A172 (cell line): ENCODE measurements at places on chromosomes 1 and 21. TPM values are rescaled to one million over a fixed set of nuclear protein-coding genes. Genes with fewer than 3 reads are reported as not detected.

GRCh38 chr1:22412932-22413727 is 38.5 kb upstream of the ZBTB40 start:
- no peak for DNase-seq

- DNase-seq, result peak; percentile 85
Measured at GRCh38 chr1:201025571-201026002, 2.1 kb upstream of the KIF21B start.

- no peak for DNase-seq
Measured at GRCh38 chr1:15727424-15727823, 8.6 kb upstream of the SLC25A34 start.

DNA sequence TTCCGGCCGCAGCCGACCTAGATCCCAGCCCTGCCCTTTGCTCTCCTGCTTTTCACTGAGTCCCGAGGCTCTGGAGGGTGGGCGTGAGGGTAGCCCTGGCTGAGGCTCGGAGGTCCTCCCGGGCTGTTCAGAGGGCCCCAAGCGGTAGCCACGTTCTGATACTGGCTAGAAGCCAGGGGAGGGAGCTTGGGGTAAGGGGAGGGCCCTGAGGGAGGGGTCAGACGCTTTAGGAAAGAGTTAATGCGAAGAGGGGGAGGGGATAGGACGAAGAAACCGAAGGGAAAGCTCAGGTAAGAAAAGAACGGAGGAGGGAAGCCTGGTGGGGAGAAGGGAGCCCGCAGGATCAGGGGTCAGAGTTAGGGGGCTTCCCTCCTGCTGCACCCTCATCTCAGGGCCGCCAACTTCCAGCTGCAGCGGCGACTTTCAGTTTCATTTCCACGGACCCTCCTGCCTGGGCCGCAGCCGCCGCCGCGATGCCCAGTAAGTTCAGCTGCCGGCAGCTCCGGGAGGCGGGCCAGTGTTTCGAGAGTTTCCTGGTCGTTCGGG is at the start of gene MOV10:
TSS of gene MOV10 (plus strand) at position 220 of the 546 bp plus-strand sequence. CDS start at position 474, 254 bp downstream.
- DNase-seq, result peak; percentile 60

GRCh38 chr1:221655766-221656305 is 86.1 kb downstream of the DUSP10 start:
- DNase-seq, result no peak

MFN2 gene
- total RNA-seq, result 51.1 and 52.2 TPM in 2 replicates

- no peak for DNase-seq
Measured at GRCh38 chr1:157105298-157105987, 5.8 kb upstream of the ETV3L start.

GRCh38 chr1:87106144-87106543 is 191.7 kb downstream of the HS2ST1 start:
- no peak for DNase-seq

- no peak for DNase-seq
Measured at GRCh38 chr1:185600641-185601040, 133.6 kb upstream of the HMCN1 start.

- no peak for DNase-seq
Measured at GRCh38 chr1:157996433-157996832, 3.0 kb downstream of the KIRREL1 start.

DNA sequence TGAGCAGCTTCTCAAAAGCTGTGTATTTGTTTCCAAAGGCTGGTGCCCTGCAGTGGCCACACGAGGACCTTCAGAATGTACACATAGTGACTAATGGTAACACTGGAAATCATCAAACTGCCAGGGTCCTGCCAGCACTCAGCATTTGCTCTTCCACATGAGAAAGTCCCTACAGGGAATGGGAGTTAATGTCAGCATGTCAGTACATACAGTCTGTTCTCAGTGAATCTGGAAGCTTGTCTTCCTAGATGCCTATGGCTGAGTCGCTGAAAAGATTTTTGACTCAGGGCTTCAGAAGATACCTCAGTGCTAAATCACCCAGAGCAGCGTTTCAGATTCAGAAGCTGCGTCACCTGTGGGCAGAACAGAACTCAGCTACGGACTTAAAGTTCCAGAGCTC is 108.2 kb downstream of the CDC7 start:
- peak; percentile 46 for DNase-seq

- no peak for DNase-seq
Measured at GRCh38 chr1:151995774-151996173, 2.1 kb upstream of the S100A10 start.

NUDT4B gene
- 14.0 and 15.7 TPM in 2 replicates for total RNA-seq

MRAP gene
- total RNA-seq, result not detected in 2 replicates

DNA sequence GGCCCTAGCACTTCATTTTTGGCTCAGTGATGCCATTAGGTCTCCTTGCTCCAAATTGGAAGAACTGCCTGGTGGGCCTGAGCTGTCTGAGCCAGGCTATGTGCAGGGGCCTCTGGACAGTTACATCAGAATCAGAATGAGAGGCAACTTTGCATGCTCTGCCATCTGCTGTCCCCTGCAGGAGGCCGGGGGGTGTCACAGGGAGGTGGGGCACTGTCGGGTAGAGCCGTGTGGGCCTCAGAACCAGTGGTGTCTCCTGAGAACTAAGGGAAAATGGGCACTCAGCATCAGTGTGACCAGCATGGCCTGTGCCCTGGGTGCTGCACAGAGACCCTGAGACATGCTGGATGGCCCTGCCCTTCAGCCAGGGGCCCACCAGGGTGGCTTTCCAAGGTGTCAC is 47.0 kb upstream of the COL6A1 start:
- DNase-seq, result no peak

PFKL gene
- 114 and 115 TPM in 2 replicates for total RNA-seq

DNA sequence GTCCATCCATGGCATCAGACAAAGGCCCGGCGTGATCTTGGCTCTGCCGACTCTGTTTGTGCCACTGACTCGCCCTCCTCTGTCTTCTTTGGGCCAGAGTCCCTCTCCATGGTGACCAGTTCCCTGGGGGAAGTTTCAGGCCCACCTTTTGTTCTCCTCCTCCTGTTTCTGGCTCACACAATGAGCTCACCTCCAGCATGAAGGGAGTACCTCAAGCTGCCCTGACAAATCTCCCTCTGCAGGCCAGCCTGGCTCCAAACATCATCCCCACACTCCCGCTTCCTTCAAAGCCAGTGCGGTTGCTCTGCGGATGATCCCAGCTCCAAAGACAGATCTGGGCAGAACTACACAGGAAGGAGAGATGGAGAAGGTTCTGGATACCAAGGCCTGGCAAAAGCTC is 576.6 kb downstream of the NPHP4 start:
- no peak for DNase-seq

NBPF20 gene
- total RNA-seq, result 0.93 and 2.3 TPM in 2 replicates

C4BPA gene
- not detected in 2 replicates for total RNA-seq

DNA sequence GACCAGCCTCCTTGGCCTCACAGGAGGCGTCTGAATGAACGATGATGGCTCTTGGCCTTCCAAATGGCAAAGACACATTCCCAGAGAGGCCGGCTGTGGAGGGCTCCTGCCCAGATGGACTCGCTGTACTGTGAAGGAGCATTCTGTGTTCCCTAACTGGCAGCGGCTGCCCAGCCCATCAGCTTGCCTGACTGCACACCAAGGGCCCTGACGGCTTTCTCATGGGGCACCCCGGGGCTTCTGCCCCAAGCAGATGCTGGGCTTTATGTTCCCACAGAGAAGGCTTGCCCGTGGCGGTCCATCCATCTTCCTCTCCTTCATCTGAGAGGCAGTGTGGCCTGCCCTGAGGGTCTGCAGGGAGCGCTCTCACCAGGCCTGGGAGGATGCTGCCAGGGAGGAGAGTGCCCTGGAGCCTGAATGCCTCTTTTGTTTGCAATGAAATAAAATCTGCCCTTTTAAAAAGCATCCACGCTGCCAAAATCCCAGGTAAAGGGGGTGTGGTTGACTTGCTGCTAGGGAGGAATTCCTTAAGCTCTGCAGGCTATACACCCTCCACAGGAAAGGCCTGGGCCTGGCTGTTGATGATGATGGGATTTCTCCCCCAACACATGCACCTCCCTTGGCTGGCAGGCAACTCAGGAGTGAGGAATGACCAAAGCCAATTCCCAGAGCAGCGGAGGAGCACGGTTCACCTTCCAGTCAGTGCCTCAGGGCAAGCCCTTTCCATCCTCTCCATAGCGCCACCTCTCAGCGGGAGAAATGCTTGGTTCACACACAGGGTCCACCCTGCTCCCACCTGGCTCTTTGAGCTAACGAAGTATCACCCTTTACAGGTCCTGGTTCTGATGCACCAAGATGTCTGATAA is 84.6 kb upstream of the SSX2IP start:
- DNase-seq, result no peak

CD48 gene
- total RNA-seq, result not detected in 2 replicates

DNA sequence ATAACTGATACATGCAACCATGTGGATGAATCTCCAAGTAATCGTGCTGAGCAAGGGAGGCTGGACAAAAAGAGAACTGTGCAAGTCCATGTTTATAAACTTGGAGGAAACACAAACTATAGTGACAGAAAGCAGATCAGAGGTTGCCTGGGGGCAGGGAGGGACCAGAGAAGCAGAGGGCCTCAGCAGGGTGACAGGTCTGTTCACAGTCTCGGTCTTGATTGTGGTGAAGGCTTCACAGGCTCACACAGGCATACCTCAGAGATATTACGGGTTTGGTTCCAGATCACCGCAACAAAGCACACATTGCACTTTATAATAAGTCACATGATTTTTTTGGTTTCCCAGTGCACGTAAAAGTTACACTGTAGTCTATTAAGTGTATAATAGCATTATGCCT is 28.5 kb downstream of the ACOT7 start:
- no peak for DNase-seq

GRCh38 chr1:235473806-235474205 is 30.4 kb downstream of the B3GALNT2 start:
- no peak for DNase-seq

DNA sequence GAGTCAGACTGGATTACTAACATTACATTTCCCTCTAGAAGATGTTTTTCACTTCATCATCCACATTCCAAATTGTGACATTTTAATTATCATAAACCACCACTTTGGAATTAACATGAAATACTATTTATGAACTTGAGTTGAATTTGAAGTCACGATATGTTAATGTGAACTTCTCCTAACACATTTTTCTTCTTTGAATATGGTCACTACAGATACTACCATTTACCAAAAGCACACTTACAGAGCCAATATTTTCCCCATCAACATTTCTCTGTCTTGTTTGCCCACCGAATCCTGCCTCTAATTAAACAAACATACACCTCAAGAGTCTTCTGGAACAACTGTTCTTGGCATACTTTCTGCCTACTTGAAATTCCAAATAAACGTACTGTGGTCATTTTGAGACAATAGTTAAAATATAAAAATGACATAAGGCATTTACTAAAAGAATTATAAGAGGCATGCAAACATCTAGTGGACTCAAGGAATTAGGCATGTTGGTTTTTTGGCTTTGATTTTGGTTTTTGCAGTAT is 177.4 kb downstream of the AKT3 start:
- no peak for DNase-seq

FCER1G gene
- total RNA-seq, result not detected in 2 replicates

DNA sequence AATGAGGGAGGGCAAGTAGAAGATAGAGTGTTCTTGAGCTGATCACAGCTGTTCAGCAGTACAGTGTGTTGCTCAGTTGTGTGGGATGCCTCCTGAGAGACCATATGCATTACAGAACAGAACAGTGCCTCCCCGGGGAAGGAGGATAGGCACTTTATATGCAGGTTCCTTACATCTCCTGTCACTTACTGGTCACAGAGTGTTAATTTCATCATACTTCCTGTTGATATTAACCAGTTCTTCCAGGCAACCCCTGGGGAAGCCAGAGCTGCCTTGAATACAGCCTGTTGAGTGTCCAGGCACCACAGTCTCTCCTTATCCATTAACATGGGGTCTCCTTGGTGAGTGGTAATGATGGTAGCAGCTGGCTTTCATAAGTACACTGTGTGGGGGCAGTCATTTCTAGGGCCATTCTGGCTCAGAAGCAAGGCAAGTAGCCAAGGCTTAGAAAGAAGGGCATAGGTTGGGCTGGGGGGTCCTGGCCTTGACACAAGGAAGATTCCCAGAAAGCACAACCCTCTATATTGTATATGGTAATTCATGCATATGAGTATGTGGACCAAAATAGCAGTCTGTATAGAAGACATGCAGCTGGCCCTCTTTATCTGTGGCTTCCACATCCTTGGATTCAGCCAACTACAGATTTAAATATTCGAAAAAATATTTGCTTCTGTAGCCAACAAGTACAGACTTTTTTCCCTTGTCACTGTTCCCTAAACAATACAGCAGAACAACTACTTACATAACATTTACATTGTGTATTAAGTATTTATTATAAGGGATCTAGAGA is 142.4 kb downstream of the ZP4 start:
- DNase-seq, result no peak

- no peak for DNase-seq
Measured at GRCh38 chr1:183699616-183700160, 46.6 kb upstream of the APOBEC4 start.

CHI3L1 gene
- 0.24 and 3.3 TPM in 2 replicates for total RNA-seq

TRIM33 gene
- 22.9 and 24.1 TPM in 2 replicates for total RNA-seq

- no peak for DNase-seq
Measured at GRCh38 chr1:19206947-19207346, 3.1 kb downstream of the UBR4 start.

FCRL5 gene
- not detected in 2 replicates for total RNA-seq

GRCh38 chr1:93448292-93448982 is 519 bp downstream of the FNBP1L start:
- no peak for DNase-seq

DAB1 gene
- total RNA-seq, result not detected in 2 replicates

PSEN2 gene
- 45.7 and 46.0 TPM in 2 replicates for total RNA-seq

- no peak for DNase-seq
Measured at GRCh38 chr1:219993554-219994433, 52.5 kb downstream of the EPRS1 start.

DNA sequence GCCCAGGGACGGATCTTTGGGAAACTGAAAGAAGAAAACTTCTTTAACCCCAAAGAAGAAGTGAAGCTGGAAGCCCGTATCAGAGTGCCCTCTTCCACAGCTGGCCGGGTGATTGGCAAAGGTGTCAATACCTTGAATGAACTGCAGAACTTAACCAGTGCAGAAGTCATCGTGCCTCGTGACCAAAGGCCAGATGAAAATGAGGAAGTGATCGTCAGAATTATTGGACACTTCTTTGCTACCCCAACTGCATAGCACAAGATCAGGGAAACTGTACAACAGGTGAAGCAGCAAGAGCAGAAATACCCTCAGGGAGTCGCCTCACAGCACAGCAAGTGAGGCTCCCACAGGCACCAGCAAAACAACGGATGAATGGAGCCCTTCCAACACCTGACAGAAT is 114.0 kb downstream of the NBPF12 start:
- no peak for DNase-seq

DNA sequence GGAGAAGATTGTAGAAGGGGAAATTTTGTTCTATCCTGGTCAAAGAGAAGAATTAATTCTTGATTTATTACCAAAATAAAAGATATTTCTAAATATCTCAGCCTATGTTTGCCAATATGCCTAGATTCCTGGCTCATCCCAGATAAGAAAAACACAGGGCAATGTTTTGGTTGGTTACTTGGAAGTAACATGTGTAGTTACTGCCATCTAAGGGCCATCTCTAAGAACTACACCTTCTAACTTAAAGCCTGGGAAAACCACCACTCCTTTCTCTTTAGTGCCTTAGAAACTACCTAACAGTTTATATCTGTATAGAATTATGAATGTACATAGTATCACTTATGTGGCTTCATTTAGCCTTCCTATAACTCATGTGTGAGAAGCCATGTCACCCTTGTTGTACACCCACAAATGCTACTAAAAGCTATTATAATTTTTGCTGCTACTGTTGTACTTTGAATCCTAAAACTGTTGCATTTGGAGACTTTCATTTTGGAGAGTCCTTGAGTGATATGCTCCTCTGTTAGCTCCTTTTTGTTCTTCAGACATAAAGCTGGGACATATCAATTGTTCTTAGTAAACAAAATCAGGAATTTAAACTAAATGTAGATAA is 4.5 kb downstream of the AIM2 start:
- peak; percentile 78 for DNase-seq

COX20 gene
- 71.6 and 76.1 TPM in 2 replicates for total RNA-seq
